Stomach (tissue), 19 donors: ENCODE measurements at places on chromosomes 12 and 14. TPM values are rescaled to one million over a fixed set of nuclear protein-coding genes. Genes with fewer than 3 reads are reported as not detected.

DNA sequence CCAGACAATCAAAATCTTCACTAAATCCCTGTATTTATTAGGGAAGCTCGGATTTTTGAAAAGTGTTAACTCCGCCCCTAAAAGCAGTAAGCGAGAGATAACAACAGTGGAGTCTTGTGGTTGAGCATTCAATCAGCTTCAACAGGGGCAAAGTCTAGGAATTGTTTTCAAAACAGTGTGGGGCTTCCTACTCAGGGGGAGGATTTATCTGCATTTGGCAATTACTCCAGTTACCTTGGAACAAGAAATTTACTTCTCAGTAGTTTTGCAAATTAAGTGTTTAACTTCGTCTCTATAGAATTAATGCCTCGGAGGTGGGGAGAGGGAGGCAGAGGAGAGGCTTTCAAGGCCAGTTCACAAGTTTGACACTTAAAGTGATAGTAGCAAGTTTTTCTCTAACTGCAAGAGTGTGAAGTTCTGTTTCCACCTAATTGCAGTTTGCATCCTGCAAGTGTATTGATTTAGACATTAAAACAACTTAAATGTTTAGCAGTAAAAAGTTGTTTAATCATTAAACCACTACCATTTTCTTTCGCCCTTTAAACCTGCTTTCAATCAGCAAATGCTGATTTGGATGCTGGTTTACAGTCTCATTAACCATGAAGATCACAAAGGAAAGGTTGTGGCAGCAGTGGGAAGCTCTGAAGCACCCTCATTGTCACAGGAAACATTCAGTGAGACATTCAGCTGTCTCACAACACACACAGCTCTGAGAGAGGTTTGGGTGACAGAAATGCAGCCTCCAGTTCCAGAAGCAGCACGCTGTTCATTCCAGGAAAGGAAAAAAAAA lies 102.0 kb downstream of the HMGA2 start:
- DNase-seq, result peak; percentile 45

- no peak for DNase-seq
These were observed 156.6 kb downstream of the UNC79 start for GRCh38 chr14:93587330-93587729.

GRCh38 chr12:98355322-98355721 lies 160.1 kb upstream of the TMPO start:
- no peak for DNase-seq

GRCh38 chr12:108581311-108582227 lies 16.3 kb downstream of the TMEM119 start:
- no peak for DNase-seq

TMEM30B gene
- total RNA-seq, result 52.2 TPM

LRRC43 gene
- 1.3 TPM for total RNA-seq

ERP27 gene
- total RNA-seq, result 1.2 TPM
